ENCODE measurements at places on chromosomes 1 and 21.

- no peak for DNase-seq
- no peak overlapping the region for H3K27ac ChIP-seq
- H3K4me1 ChIP-seq: no peaks in the 10 kb centered on the region
- no peaks in the 10 kb centered on the region for H3K27me3 ChIP-seq
- H3K36me3 ChIP-seq: no peaks in the 10 kb centered on the region
Observed at GRCh38 chr1:167522246-167522645, 3.9 kb upstream of the CD247 start.

DNA sequence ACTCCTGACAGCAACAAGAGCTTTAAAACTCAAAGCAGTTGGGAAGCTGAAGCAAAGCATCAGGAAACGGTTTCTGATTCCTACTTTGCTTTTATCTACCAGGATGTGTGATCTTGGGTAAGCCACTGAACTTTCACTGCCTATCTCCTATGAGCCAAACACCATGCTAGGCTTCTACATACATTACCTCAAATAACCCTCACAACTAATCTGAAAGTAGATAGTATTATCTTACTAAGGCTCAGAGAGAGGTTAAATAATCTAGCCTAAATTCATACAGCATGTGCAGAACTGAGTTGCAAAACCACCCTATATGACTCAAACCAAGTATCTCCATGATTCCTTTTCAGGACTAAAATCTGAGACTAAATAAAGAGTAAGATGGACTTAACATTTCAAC is 83.8 kb downstream of the EVI5 start:
- no peak for DNase-seq
- H3K4me1 ChIP-seq: peaks cover 12% of the 10 kb centered on the region
- no peaks in the 10 kb centered on the region for H3K36me3 ChIP-seq

DNA sequence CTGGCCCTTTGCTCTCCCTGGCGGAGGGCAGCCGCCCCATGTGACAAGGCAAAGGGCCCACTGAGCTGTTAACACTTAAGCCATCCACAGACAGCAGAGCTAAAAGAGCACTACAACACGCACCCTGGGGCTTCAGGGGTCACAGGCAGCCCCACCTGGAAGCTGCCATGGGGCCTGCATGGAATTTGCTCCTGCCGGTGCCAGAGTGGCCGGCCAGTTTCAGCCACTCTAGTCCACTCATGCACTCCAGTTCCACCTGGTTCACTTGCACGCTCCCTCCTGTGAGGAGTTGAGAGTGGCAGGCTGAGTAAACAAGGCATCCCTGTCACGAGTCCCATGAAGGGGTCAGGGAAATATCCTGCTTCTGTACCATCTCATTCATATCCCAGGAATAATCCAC is 55.3 kb downstream of the RIMS3 start:
- H3K4me3 ChIP-seq: no peak overlapping the region
- DNase-seq: no peak
- H3K36me3 ChIP-seq: no peaks in the 10 kb centered on the region
- H3K27ac ChIP-seq: no peak overlapping the region
- no peaks in the 10 kb centered on the region for H3K27me3 ChIP-seq

- H3K36me3 ChIP-seq: no peaks in the 10 kb centered on the region
- H3K27ac ChIP-seq: no peak overlapping the region
- H3K27me3 ChIP-seq: peaks cover 42% of the 10 kb centered on the region
- H3K4me1 ChIP-seq: peaks cover 28% of the 10 kb centered on the region
- 0 out of 2 replicates have a peak overlapping the region, but pooled peaks have one; percentile 70 for H3K4me3 ChIP-seq
Observed at GRCh38 chr1:23529146-23530086, 1.6 kb downstream of the E2F2 start.

DNA sequence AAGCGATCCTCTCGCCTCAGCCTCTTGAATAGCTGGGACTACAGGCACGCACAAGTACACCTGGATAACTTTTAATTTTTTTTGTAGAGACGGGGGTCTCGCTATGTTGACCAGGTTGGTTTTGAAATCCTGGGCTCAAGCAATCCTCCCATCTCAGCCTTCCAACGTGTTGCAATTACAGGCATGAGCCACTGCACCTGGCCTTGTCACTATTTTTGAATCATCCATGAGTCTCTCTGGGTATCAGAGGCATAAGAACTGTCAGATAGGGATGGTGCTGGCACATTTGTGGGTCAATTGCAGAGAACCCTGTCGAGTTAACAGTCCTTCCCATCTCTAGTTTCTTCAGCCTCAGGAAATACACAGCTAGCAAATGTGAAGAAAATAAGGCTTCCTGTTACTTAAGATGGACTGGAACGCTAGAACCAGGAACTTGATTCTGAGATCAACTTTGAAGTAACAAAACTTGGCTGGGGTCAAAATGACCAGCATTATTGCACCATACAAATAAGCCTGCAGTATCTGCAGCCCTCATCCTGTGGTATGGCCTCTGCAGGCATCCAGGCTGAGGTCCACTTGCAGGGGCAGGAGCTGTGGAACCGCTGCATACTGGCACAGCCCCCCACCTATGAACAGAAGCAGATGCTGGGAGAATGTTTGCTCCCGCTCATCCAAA is 124.3 kb upstream of the GADD45A start:
- no peaks in the 10 kb centered on the region for H3K36me3 ChIP-seq
- H3K27ac ChIP-seq: no peak overlapping the region
- no peak overlapping the region for H3K4me3 ChIP-seq
- H3K4me1 ChIP-seq: no peaks in the 10 kb centered on the region

DNA sequence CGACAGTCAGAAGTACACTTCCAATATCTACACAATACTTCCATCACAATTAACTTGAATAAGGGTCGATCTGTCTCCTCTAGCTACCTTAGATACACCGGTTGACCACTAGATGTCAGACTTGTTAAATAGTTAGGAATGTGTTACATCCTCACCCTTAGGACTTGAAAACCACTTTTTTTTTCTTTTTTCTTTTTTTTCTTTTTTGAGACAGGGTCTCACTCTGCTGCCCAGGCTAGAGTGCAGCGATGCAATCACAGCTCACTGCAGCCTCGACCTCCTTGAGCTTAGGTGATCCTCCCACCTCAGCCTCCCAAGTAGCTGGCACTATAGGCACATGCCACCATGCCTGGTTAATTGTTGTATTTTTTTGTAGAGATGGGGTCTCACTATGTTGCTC is 120.4 kb upstream of the GREM2 start:
- H3K27me3 ChIP-seq: no peaks in the 10 kb centered on the region
- no peak overlapping the region for H3K27ac ChIP-seq

DNA sequence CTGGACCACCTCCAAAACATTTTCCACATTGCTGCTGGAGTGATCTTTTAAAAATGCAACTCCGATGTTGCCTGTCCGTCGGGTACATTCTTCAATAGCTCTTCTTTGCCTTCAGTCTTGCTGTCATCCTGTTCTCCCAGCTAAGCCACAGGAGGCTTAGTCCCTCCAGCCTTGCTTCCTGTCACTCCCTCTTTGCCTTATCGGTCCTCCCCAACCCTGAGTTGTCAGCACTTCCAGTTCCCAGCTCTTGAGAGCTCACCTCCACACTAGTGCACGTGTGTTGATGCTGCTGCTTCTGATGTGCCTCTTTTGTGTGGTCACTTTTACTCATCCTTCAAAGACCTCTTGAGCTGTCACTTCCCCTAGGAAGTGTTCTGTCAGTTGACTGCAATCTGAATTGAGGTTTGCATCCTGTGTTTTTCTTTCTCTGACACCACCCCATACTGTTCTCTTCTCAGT is 15.3 kb downstream of the UCK2 start:
- H3K4me1 ChIP-seq: peaks cover 69% of the 10 kb centered on the region
- H3K27me3 ChIP-seq: no peaks in the 10 kb centered on the region
- no peak overlapping the region for H3K27ac ChIP-seq
- no peaks in the 10 kb centered on the region for H3K36me3 ChIP-seq
- no peak overlapping the region for H3K4me3 ChIP-seq

DNA sequence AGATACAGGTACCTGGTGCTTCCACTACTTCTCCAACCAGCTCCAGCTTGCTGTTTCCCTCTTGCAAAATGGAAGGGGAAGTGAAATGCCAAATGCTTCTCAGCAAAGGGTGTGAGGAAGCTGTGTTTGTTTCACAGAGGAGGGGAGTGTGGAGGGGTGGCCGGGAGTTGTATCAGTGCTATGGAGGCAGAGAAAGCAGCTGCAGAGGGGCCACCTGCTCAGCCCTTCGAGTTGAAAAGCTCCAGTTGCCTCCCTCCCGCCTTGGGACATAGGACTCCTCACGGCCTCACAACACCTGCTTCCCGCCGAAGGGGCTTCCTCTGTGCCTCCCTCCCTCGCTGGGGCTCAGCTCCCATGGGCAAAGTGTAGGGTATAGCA is 12.1 kb upstream of the LINGO4 start:
- H3K27me3 ChIP-seq: no peaks in the 10 kb centered on the region
- no peaks in the 10 kb centered on the region for H3K4me1 ChIP-seq
- H3K36me3 ChIP-seq: no peaks in the 10 kb centered on the region
- no peak overlapping the region for H3K4me3 ChIP-seq
- no peak overlapping the region for H3K27ac ChIP-seq

DNA sequence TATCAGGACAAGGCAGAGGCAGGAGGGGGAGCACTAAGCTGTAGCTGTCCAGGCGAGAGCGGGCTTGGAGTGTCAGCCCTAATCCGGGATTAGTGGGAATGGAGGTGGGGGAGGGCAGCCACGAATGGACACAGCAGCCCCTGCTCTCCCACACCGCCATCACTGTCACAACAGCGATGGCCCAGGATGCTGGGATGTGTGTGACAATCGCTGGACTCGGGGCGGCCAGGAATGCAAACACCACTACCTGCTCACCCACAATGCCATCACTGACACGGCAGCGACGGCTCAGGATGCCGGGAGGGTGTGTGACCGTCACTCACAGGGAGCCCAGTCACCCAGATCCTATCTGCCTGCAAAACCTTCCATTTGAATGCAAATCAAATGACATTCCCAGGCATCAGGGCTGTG is 2.9 kb downstream of the C2CD2 start:
- peak; percentile 65 for DNase-seq
- H3K27ac ChIP-seq: no peak overlapping the region
- H3K4me3 ChIP-seq: peak overlapping the region; percentile 39
- H3K4me1 ChIP-seq: peaks cover 31% of the 10 kb centered on the region
- H3K27me3 ChIP-seq: peaks cover 15% of the 10 kb centered on the region
- H3K36me3 ChIP-seq: no peaks in the 10 kb centered on the region

DNA sequence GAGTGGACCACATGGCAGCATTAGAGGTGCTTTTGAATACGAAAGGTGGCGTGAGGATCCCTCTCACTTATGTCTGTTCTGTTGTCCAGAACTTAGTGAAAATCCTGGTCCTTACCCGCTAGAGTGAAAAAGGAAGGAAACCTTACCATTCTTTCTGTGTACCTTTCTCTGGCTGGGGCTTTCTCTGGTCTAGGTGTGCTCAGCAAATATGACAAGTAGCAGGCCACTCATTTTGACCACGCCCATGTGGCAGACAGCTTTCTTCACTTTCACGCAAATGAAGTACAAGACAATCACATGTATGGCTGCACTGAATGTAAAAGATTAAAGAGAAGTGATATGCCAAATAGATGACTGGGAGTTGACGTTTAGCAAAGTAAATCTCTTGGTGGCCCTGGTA is 131.9 kb downstream of the FGGY start:
- no peak overlapping the region for H3K27ac ChIP-seq
- no peaks in the 10 kb centered on the region for H3K4me1 ChIP-seq
- no peak overlapping the region for H3K4me3 ChIP-seq
- no peaks in the 10 kb centered on the region for H3K27me3 ChIP-seq
- DNase-seq: no peak

GRCh38 chr21:37348664-37349063 is 17.9 kb upstream of the DYRK1A start:
- H3K4me3 ChIP-seq: no peak overlapping the region
- DNase-seq: peak; percentile 64
- no peaks in the 10 kb centered on the region for H3K27me3 ChIP-seq
- no peaks in the 10 kb centered on the region for H3K4me1 ChIP-seq

DNA sequence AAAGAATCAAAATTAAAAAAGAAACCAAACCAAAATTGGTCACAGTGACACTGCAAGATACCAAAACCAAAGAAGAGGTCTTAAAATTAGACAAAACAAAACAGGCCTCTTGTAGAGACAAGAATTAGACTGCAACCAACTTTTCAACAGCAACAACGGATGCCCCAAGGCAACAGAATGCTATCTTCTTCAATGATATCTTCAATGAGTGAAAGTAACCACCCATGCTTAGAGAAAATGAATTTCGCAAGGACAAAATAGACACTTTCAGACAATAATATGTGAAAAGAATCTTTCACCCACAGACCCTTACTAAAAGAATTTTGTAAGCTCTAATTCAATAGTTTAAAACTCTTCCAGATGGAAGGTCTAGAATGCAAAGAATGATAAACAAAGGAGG is 41.7 kb downstream of the USP48 start:
- no peaks in the 10 kb centered on the region for H3K27me3 ChIP-seq
- H3K27ac ChIP-seq: no peak overlapping the region
- peaks cover 8% of the 10 kb centered on the region for H3K36me3 ChIP-seq
- H3K4me1 ChIP-seq: no peaks in the 10 kb centered on the region
- H3K4me3 ChIP-seq: no peak overlapping the region

DNA sequence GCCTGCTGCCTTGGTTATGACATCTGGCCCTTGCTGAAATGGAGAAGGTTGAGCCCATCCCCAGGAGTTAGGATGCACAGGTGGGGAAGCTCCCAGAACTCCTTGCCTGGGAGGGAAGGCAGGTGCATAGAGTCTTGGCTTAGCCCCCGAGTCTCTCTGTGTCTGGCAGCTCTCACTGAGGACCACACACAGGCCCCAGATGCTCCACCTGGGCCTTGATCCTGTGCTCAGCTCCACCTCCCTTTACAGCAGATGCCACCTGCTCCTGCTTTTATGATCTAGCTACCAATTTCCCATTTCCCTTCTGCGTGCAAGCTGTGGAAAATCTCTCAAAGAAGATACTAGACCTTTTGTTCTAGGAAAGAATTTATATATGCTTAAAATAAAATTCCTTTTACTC is 28.8 kb upstream of the KCNJ6 start:
- H3K4me1 ChIP-seq: no peaks in the 10 kb centered on the region
- H3K36me3 ChIP-seq: no peaks in the 10 kb centered on the region
- H3K4me3 ChIP-seq: no peak overlapping the region
- no peak overlapping the region for H3K27ac ChIP-seq
- DNase-seq: no peak

- H3K4me3 ChIP-seq: no peak overlapping the region
- no peaks in the 10 kb centered on the region for H3K27me3 ChIP-seq
- DNase-seq: no peak
- no peak overlapping the region for H3K27ac ChIP-seq
- no peaks in the 10 kb centered on the region for H3K36me3 ChIP-seq
Observed at GRCh38 chr1:246037832-246038231, 469.2 kb downstream of the SMYD3 start.

DNA sequence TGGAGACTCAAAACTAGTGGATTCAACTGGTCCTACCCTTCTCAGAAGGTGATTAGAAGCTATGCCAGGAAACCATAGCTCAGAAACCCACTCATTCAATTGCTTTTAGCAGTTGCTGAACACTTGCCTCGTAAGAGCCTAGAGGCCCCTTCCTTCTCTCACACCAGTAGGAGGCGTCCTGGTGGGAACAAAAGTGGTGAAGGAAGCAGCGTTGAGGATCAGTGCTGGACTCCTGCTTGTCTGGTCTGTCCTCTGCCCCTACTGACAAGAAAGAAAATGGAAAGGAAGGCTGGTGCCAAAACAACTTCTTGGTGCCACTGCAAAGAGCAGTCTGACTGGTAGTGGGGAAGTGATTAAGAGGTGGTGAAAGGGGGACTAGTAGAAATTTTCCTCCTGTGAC is 269.7 kb downstream of the LMO4 start:
- no peak overlapping the region for H3K4me3 ChIP-seq
- H3K27ac ChIP-seq: no peak overlapping the region
- peak; percentile 80 for DNase-seq
- H3K4me1 ChIP-seq: peaks cover 13% of the 10 kb centered on the region

- peak overlapping the region; percentile 51 for H3K4me3 ChIP-seq
- H3K4me1 ChIP-seq: peaks cover 32% of the 10 kb centered on the region
- no peaks in the 10 kb centered on the region for H3K27me3 ChIP-seq
- DNase-seq: peak; percentile 70
- peak overlapping the region; percentile 92 for H3K27ac ChIP-seq
Observed at GRCh38 chr1:91501523-91501851, 836 bp downstream of the CDC7 start.

All from GM23338 (cell line).